Stimulated activated CD4-positive, alpha-beta T cell treated with anti-CD3 and anti-CD28 coated beads, TNF-alpha, amount 100 ng/mL, for 1 hour (primary cell): ENCODE measurements at places on chromosomes 7 and 10.

GRCh38 chr7:88281749-88282148 lies 24.9 kb downstream of the STEAP4 start:
- DNase-seq = no peak

DNA sequence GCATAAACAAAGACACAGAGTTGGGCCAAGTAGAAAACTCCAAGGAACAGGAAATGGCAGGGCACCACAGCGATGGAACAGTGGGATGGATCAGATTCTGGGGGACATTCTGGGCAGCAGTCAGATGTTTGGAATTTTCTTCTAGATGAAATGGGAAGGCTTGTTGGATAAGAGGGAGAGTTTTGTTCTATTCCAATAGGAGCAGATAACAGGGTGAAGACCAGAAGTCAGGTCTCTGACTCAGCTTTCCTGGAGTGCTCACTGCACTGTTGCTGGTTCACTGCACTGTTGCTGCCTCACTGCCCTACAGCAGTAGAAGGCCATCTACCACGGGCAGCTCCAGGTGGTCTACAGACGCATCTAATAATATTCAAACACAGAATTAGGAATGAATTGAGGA lies 135.6 kb downstream of the ATE1 start:
- no peak for DNase-seq

GRCh38 chr7:93757426-93757825 lies 133.1 kb downstream of the TFPI2 start:
- DNase-seq = no peak

DNA sequence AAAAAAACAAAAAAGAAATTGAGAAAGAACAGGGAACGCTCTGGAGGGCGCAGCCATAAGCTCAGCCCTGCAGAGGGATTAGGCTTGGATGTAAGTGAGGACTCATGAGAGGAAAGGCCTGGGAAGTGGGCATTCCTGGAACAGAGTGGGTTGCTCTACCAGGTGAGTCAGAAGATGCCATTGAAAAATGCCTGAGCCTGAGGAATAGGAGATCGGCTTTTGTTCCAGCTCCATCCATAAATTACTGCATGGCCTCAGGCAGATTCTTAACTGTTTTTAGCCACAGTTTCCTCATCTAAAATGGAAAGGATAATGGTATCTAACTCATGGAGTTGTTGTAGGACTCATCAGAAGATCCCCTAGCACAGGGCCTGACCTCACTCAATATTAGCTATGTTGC lies 1.1 kb upstream of the RGR start:
- DNase-seq = no peak

DNA sequence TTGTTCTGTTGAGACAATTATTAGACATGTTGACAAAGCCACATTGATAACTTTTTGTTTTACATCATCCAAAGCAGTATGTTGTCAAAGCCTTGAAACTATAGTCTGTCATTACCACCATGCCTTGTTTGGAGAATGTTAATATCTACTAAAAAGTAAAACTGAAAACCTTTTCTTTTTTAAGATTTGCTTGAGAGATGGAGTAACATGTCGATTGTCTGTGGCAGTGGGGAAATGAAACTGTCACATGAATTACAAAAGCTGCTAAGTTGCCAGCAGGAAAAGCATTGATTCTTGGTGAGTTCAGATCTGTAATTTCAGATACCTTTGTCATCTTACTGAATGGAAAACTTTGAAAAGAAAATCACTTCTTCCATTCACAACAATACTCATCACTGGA lies 69.1 kb downstream of the TFPI2 start:
- DNase-seq = no peak

DNA sequence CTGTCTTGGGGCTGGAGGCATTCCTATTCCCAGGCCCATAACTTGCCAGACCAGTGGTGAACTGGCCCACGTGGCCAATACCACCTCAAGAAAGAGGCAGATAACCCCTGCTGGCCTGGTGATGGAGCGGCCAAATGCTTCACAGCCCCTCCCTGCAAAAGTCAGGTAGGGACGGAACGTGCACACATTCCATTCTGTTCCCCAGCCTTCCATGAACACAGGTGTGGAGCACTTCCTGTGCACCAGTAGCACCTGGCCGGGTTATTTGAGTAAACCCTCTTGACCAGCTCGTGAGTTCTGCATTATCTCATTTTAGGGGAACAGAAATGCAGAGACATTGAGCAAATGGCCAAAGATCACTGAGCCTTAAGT lies 134.4 kb downstream of the SH3PXD2A start:
- no peak for DNase-seq

- DNase-seq = no peak
Observed at GRCh38 chr10:3848775-3849635, 64.0 kb upstream of the KLF6 start.

- peak; percentile 54 for DNase-seq
Observed at GRCh38 chr10:80535671-80536360, 1.9 kb upstream of the SH2D4B start.

DNA sequence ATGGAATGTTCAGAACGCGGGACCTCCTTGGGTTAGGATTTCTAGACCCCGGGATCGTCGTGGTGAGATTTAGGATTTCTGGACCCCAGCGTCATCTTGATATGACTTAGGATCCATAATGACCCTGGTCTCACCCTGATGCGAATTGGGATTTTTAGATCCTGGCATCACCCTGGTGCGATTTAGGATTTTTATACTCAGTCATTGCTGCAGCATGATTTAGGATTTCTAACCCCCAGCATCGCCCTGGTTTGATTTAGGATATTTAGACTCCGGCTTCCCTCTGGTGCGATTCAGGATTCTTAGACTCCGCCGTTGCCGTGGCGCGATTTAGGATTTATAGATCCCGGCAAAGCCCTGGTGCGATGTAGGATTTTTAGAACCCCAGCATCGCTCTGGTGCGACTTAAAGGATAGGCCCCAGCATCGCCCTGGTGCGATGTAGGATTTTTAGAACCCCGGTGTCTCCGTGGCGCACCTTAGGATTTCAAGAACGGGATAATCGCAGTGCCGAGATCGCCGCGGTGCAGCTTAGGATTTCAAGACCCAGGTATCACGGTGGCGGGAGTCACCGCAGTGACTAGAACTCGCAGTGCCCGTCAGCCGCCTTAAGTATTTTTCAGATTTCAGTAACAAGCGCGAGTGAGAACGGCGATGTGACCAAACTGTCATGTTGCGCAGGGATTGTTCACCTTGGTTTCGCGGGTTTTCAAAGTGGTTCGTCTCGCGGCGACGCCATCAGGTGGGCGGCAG lies 814 bp downstream of the MEST start:
- DNase-seq = no peak

DNA sequence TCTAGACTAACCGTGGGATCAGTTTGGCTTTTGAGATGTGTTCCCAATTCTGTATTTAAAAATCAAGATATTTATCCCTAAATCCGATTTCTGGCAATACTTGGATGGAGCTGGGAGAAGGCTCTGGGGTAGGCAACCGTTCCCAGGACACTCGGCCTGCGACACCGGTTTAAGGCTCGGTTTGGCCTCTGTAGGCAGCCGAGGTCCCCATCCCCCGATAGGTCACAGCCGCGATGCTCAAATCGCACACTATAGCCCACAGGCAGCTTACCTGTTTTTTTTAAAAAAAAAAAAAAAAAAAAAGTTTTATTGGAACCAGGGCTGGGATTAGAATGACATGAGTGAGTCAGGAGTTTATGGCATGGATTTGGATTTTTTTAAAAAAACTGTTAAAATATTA lies 729 bp upstream of the TAF3 start:
- DNase-seq = no peak

- no peak for DNase-seq
Observed at GRCh38 chr10:10826125-10826524, 191.5 kb upstream of the CELF2 start.

DNA sequence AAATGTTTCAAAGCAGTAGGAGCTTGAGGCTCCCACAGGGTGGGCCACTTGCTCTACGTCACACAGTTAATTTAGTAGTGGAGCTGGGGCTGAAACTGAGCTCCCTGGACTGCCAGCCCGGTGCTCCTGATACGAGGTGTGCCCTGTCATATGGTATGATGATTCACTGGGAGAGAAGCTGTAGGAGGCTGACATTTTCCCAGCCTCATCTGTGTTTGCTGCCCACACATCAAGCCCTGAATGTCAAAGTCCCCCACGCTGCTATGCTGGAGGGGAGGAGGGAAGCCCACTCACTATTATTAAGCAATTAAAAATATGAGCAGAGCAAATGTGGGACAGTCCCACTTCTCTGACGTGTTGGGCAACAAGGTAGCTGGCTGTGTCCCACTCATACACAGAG lies 81.2 kb upstream of the SORCS3 start:
- no peak for DNase-seq

GRCh38 chr10:124659380-124659779 lies 84.8 kb downstream of the FAM53B start:
- DNase-seq = no peak

DNA sequence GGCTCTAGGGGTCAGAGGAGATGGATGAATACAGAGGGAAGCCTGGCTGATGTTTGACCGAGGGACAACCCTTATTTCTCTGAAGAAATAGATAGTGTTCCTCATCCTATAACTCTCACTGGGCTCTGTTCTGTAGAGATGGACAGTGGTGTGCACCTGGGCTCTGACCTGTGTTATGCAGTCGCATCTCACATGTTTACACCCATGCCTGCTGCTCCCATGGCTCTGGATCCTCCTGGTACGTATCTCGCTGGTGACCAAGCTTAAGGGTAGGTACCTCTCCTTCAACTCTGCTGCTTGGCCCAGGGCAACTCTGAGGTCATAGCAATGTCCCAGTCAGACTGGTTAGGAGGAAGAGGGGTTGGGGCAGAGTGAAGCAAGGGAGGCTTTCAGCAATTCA lies 42.8 kb downstream of the ADRA2A start:
- DNase-seq = no peak

- DNase-seq = no peak
Observed at GRCh38 chr7:11988186-11988585, 156.2 kb upstream of the THSD7A start.

GRCh38 chr7:75795831-75796285 lies 17.7 kb downstream of the CCL24 start:
- DNase-seq = no peak

DNA sequence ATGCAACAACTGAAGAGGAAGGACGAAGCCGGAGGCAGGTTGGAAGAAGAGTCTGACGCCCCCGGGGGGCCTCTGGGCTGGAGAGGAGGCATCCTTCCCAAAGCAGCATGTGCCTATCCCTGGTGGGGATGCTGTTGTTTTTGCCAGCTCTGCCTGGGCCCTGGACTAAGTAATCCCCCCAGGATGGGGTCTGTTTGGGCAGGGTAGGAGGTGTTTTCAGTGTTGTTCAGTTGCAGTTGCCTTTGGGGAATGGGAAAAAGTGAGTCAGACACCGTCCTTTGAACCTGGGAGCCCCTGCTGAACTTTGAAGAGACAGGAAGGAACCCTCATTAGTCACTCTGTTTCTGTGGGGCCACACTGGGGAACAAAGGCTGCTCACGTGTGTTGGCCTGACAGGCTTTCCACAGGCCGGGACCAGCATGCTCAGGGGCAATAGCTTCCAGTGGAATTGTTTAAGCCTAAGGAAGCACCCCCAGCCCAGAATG lies 35.2 kb upstream of the GDF10 start:
- peak; percentile 56 for DNase-seq

- DNase-seq = no peak
Observed at GRCh38 chr7:157027568-157028198, 17.2 kb upstream of the MNX1 start.

GRCh38 chr10:112793202-112793921 lies 156.7 kb upstream of the TCF7L2 start:
- no peak for DNase-seq

DNA sequence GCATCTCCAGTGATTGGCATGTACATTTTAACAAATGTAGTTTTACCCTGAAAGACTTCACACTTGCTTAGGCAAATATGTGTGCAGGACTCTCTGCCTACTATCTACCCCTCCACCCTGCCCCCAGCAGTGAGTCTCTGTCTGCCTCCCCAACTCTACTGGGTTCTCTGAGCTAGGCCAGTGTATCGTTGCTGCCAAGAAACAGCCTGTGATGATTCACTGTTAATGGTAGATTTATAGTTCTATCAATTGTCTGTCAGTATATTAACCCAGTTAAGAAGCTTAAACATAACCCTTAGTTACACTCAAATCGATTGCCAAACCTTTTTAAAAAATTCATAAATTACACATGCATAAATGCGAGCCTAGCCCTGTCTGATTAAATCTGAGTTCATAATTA lies 137.0 kb downstream of the SND1 start:
- DNase-seq = no peak

- no peak for DNase-seq
Observed at GRCh38 chr10:105010411-105011121, 369.5 kb downstream of the SORCS3 start.

GRCh38 chr7:117237646-117238045 lies 85.2 kb downstream of the WNT2 start:
- DNase-seq = no peak

GRCh38 chr7:56046721-56047445 lies 4.4 kb downstream of the PSPH start:
- DNase-seq = no peak

DNA sequence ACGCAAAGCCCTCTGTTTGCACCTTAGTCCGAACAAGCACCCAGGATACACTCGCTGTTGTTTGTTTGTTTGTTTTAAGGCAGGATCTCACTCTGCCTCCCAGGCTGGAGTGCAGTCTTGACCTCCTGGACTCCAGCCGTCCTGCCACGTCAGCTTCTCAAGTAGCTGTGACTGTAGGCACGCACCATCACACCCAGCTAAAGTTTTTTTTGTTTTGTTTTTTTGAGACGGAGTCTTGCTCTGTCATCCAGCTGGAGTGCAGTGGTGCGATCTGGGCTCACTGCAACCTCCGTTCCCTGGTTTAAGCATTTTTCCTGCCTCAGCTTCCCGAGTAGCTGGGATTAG lies 76.8 kb downstream of the CTBP2 start:
- no peak for DNase-seq

- DNase-seq = no peak
Observed at GRCh38 chr10:70651661-70652060, 20.6 kb upstream of the ADAMTS14 start.

- peak; percentile 61 for DNase-seq
Observed at GRCh38 chr10:103712898-103713498, 142.4 kb downstream of the SH3PXD2A start.

- no peak for DNase-seq
Observed at GRCh38 chr10:113473851-113474250, 79.0 kb upstream of the HABP2 start.

DNA sequence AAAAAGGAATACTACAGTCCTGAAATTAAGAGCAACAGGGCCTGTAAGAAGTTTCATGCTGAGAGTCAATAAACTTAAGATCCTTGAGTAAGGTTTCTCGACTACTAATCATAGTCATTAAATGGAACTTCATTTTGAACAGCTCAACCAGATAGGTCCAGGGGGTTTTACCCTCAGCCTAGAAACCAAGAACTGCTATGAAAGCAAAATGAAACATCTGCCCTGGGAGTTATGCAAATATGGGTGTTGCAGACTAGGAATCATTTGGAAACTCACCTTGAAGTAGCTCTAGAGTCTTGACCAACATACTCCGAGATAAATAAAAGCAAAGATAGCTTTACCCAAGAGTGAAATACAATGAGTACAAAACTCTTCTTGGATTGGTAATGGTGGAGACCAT lies 128.0 kb downstream of the HGF start:
- no peak for DNase-seq
